ENCODE measurements at places on chromosomes 13 and 19.
A peak's percentile ranks its signal among the peaks of the same experiment; 100 is the strongest.

DNA sequence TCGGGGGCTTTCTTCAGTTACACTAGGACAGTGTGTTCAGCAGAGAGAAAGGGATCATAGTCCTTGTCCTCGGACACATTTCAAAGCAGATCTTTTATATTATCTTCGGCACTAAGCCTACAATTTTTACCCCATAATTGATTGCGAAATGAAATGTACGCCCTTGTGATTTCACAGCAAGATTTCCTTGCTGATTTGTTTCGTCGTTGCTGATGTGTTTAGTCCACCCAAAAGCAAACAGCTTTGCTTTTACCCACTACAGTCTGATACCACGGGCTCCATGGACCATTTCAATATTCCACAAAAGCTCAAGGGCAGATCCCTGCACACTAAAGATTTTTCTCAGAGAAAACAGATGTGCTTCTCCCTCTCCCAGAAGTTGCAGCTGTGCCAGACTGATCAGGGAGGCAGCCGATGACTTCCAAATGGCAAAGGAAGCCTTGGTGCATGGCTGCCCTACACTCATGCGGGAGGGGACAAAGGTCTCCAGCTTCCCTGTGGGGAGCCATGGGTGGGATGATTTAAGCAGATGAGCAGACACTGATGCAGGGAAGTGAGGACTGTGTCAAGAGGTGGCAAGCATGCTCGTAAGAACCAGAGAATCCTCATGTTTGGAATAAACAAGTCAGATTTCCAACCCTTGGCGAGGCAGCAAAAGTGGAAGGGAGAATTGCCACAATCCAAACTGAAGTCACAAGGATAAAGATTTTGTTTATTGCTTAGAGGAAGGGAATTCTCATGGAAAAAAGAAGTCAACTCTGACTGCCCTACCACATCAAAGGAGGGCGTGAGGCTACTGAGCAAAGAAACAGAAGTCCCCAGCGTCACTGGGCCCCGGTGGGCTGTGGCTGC lies 81.1 kb downstream of the STK24 start:
- H3K4me1 ChIP-seq, result peaks cover 83% of the 10 kb centered on the region
- peak overlapping the region; percentile 95 for H3K27ac ChIP-seq
- peak overlapping the region; percentile 60 for H3K4me3 ChIP-seq
- H3K36me3 ChIP-seq, result peaks cover 40% of the 10 kb centered on the region
- no peak for DNase-seq

DNA sequence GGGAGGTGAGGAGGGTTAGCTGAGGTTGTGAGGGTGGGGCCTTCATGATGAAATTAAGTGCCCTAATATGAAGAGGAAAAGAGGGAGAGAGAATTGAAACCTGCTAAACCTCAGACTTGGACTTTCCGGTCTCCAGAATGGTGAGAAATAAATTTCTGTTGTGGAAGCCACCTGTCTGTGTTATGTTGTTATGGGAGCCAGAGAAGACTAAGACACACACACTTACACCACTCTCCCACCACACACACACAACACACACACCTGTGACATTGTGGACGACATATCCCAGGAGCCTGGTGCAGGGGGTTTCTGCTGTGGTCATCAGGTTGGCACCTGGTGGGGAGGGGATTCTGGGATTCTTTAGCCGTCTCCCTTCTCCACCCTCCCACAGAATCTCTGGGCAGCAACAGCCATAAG lies 14.0 kb downstream of the KLK4 start:
- H3K27me3 ChIP-seq, result peaks cover 50% of the 10 kb centered on the region
- no peak overlapping the region for H3K27ac ChIP-seq
- no peak overlapping the region for H3K4me3 ChIP-seq
- no peaks in the 10 kb centered on the region for H3K36me3 ChIP-seq
- DNase-seq, result no peak

DNA sequence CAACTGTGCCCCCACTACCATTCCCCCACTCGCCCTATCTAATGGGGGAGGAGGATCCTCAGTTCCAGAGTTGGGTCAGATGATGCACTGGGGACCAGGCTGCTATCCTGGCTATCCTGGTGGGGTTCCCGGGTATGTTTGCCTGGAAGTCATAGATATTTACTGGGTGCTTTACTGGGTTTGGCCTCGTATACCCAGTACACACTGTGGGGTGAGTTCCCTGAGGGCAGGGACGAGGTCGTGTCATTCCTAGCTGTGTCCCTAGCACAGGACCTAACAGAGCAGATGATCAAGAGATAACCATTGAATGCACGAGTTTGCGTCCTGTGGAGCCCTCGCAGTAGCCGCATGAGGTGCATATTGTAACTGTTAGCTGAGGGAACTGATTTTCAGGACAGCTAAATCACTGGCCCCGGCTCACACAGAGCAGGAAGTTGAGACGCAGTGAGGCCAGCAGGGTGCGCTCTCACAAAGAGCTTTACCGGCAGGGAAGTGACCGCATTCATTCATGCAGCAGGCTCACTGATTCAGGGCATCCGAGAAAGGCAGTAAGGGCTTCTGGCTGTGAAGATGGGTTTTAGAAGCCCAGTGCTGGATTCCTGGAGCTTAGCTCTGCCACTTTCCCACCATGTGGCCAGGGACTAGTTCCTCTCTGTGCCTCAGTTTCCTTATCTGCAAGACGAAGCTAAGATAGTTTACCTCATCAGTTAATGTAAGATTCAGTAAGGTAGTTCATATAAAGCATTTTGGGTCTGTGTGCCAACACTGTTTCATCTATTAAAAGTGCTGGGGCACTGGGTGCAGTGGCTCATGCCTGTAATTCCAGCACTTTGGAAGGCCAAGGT lies 6.0 kb downstream of the RUVBL2 start:
- DNase-seq, result peak; percentile 80
- H3K27me3 ChIP-seq, result no peaks in the 10 kb centered on the region
- H3K36me3 ChIP-seq, result peaks cover 31% of the 10 kb centered on the region
- peaks cover 8% of the 10 kb centered on the region for H3K4me1 ChIP-seq
- no peak overlapping the region for H3K4me3 ChIP-seq
- H3K27ac ChIP-seq, result peak overlapping the region; percentile 74

DNA sequence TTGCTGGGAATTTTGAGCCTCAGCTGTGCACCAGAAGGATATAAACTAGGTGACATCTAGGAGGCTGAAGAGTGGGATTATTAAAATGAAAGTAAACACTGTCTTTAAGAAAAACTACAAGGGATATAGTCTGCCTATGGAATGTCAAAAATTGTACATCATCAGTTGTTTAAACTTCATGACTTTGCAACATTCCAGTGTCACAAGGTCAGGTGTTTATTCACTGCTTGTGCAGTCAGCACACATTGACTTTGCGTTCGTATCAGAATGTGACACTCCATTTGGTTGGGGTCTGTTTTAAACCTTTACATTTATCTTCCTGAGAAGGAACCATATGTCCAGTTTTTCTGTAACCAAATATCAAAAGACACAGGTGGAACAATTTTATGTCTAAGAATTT lies 85.6 kb downstream of the KL start:
- H3K4me1 ChIP-seq, result peaks cover 13% of the 10 kb centered on the region
- H3K27ac ChIP-seq, result no peak overlapping the region
- no peaks in the 10 kb centered on the region for H3K36me3 ChIP-seq
- no peak for DNase-seq
- peaks cover 9% of the 10 kb centered on the region for H3K27me3 ChIP-seq
- H3K4me3 ChIP-seq, result no peak overlapping the region

DNA sequence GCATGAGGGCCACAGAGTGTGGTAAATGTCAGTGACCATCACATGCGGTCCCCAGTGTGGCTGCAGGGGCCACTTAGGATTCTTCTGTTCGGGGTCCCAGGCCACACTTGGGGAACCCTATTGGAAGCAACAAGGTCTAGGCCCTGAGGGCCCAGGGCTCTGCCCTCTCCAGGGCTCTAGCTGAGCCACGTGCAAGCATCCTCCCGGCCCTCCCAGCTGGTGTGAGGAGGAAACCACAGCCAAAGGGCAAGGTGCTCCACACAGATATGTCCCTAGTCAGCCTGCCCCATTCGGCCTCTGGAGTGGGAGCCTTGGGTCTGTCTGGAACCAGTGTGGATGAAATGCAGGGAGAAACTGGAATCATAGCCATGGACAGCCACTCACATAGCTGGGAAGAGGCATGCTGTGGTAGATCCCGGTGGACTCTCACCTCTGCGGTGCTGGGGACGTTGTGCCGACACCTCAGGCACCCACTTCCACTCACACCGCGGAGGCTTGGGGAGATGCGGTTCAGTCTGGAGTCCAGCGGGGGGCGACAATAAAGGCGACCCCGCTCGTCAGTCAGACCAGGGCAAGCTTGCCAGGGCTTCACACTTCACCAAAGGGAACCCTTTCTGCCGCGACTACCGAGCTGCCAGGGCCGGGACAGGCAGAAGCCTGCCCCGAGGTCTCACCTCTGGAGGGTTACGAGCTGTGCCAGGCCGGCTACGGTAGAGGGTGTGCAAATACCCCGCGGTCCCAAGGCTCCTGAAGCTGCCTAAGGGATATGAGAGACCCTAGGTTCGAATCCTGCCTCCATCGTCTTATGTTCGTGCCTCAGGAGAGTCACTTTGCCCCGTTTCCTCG lies 4.3 kb upstream of the ZNF497 start:
- DNase-seq, result no peak
- H3K27ac ChIP-seq, result no peak overlapping the region
- H3K4me3 ChIP-seq, result no peak overlapping the region
- no peaks in the 10 kb centered on the region for H3K27me3 ChIP-seq

DNA sequence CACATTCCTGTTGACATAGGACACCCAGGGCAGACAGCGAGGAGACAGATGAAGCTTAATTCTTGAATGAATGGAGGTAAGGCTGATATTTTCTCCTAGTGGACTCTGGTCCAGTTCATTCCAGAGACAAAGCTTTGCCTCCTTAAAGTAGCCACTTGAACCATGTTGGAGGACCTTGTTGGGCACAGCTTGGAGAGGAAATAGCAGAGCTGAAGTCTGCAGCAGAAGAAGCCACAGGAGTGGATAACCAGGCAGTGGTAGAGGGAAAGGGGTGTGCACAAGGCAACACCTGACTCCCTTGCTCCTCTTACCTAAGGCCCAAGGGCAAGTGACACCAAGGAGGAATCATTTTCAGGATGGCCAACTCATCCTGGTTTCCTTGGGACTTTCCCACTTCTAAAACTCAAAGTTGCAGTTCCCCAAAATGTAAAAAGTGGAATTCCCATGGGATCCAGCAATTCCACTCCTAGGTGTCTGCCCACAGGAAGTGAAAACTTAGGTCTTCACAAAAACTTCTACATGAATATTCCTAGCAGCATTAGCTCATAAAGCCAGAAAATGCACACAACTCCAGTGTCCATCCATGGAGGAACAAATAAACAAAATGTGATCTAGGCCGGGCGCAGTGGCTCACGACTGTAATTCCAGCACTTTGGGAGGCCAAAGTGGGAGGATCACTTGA lies 6.6 kb upstream of the RFX2 start:
- H3K4me3 ChIP-seq, result no peak overlapping the region
- H3K27me3 ChIP-seq, result peaks cover 52% of the 10 kb centered on the region
- peaks cover 5% of the 10 kb centered on the region for H3K36me3 ChIP-seq
- no peak for DNase-seq
- H3K4me1 ChIP-seq, result no peaks in the 10 kb centered on the region
- no peak overlapping the region for H3K27ac ChIP-seq

GRCh38 chr13:41224113-41225110 lies 30.0 kb upstream of the KBTBD7 start:
- H3K27me3 ChIP-seq, result no peaks in the 10 kb centered on the region
- H3K4me3 ChIP-seq, result no peak overlapping the region
- H3K27ac ChIP-seq, result no peak overlapping the region
- no peak for DNase-seq

- no peaks in the 10 kb centered on the region for H3K36me3 ChIP-seq
- no peak overlapping the region for H3K4me3 ChIP-seq
- DNase-seq, result no peak
- H3K27me3 ChIP-seq, result no peaks in the 10 kb centered on the region
- no peak overlapping the region for H3K27ac ChIP-seq
Measured at GRCh38 chr13:105474983-105475610, 1060.4 kb downstream of the EFNB2 start.

DNA sequence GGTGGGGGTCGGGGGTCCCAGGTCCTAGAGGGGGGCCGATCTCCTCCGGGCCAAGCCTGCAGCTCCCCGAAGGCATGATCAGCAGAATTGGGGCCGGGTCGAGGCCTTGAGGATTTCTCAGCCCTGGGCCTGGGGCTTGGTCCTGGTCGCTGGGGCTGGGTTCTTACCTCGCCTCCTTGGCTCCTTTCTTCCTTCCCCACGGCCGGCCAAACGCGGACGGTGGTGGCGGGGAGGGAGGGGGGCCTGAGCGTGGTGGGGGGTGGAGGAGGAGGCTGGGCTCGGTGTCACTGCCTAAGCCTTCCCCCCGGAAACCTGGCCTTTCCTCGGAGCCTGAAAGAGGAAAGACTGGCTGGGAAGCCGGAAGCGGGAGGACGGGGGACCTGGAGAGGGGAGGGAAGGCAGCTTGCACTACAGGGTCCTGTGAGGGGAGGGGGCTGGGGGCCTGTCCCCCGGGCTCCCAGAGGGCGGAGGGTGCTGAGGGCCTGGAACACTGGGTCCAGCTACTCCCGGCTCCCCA lies at the start of gene ZNF579:
TSS of gene ZNF579 (minus strand) at position 221 of the 517 bp plus-strand sequence. CDS start 1,209 bp downstream, outside the sequence.
- peak within 1 kb of the TSS; percentile 95 for H3K4me3 ChIP-seq
- H3K27ac ChIP-seq, result peak within 1 kb of the TSS; percentile 83
- H3K4me1 ChIP-seq, result peaks cover 44% of the 10 kb centered on the region

- H3K36me3 ChIP-seq, result peaks cover 6% of the 10 kb centered on the region
- H3K27ac ChIP-seq, result no peak overlapping the region
Measured at GRCh38 chr13:49418206-49418605, 25.7 kb downstream of the CAB39L start.

GRCh38 chr13:99027260-99027659 lies 49.4 kb upstream of the DOCK9 start:
- no peak for DNase-seq
- no peaks in the 10 kb centered on the region for H3K27me3 ChIP-seq
- H3K4me3 ChIP-seq, result no peak overlapping the region
- no peak overlapping the region for H3K27ac ChIP-seq
- H3K36me3 ChIP-seq, result no peaks in the 10 kb centered on the region
- no peaks in the 10 kb centered on the region for H3K4me1 ChIP-seq

DNA sequence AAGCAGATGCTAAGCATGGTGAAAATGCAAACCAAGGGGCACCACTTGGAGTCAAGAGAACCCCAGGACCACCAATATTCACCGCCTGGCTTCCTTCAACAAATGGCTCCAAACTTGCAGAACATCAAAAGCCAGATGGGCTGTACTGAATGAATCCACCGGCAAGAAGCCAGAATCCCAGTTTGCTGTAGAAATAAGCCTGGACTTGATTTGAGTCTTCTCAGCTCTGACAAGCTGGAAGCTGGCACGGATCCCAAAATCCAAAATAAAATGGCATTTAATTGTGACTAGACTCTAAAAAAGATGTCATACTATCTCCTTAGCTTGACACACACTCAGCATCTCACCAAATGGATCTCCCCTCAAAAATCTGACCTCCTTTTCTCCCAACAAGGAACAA lies 11.9 kb downstream of the EFNB2 start:
- peaks cover 7% of the 10 kb centered on the region for H3K27me3 ChIP-seq
- peak overlapping the region; percentile 89 for H3K27ac ChIP-seq
- DNase-seq, result no peak
- H3K4me1 ChIP-seq, result peaks cover 97% of the 10 kb centered on the region
- peaks cover 13% of the 10 kb centered on the region for H3K36me3 ChIP-seq

- H3K27ac ChIP-seq, result no peak overlapping the region
- H3K36me3 ChIP-seq, result no peaks in the 10 kb centered on the region
- H3K27me3 ChIP-seq, result no peaks in the 10 kb centered on the region
- H3K4me1 ChIP-seq, result peaks cover 16% of the 10 kb centered on the region
Measured at GRCh38 chr13:77779552-77780272, 82.2 kb downstream of the SLAIN1 start.
